ENCODE measurements at places on chromosomes 13 and 19. TPM values are rescaled to one million over a fixed set of nuclear protein-coding genes. Genes with fewer than 3 reads are reported as not detected.

Gene SLC7A10
- not detected for total RNA-seq

Gene WDR88
- not detected for total RNA-seq

Gene PSG1
- not detected for total RNA-seq

- no peaks in the 10 kb centered on the region for H3K36me3 ChIP-seq
- H3K4me3 ChIP-seq = no peak overlapping the region
- H3K27me3 ChIP-seq = peaks cover 4% of the 10 kb centered on the region
- no peak for DNase-seq
These were observed 232.6 kb downstream of the UQCRFS1 start for GRCh38 chr19:28980236-28980868.

DNA sequence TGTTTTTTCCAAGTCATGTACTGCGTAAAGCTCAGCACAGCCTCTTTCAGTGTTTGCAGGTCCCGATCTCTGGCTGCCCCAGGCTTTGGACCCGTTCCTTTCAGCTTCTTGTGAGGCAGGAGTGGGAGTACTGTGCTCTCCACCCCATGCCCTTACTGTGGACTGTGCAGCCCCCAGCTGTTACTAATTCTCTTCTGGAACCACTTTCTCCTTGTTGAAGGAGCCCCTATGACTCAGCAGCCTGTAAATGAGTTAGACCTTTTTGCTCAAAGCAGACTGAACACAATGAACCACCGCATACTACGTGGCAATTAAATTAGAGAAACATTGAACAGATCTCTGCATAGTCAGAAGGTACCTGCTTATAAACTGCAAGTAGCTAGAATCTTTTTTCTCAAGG lies 39.0 kb downstream of the SERTM1 start:
- DNase-seq = no peak
- no peak overlapping the region for H3K4me3 ChIP-seq
- H3K36me3 ChIP-seq = no peaks in the 10 kb centered on the region

DNA sequence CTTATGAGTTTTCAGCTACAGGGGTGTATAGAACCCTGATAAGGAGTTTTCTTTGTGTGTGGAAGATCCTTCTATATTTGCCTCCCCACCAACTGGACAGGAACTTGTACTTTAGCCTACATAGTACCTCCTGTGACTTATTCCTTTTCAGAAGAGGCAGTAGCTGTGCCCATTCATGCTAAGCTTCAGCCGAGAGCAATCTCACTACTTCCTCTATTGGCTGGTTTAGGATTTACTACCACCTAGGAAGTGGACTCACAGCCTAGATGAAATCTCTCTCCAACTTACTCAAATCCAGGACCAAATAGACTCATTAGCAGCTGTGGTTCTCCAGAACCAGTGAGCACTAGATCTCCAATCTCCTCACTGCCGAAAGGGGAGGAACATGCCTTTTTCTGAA lies 2.3 kb upstream of the REX1BD start:
- H3K4me3 ChIP-seq = no peak overlapping the region
- no peak overlapping the region for H3K27ac ChIP-seq
- peaks cover 15% of the 10 kb centered on the region for H3K36me3 ChIP-seq

DNA sequence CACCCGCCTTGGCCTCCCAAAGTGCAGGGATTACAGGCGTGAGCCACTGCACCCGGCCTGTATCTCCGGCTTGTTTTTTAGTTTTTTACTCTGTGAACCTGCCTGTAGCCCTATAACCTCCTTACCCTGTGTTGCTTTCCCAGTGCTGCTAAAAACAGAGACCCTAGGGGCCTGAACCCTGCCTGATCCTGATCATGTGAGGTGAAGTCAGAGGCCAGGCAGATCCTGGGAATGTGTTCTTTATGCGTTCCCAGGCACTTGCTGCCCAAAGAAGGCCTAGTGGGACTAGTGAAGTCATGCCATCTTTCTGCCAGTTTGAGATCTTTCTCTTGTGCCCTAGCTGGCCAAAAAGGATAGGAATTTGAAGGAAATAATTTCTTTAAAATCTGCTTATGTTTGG lies 4.6 kb downstream of the UBA2 start:
- H3K36me3 ChIP-seq = peaks cover 38% of the 10 kb centered on the region
- no peak overlapping the region for H3K4me3 ChIP-seq
- DNase-seq = no peak
- H3K4me1 ChIP-seq = peaks cover 33% of the 10 kb centered on the region
- H3K27me3 ChIP-seq = no peaks in the 10 kb centered on the region

DNA sequence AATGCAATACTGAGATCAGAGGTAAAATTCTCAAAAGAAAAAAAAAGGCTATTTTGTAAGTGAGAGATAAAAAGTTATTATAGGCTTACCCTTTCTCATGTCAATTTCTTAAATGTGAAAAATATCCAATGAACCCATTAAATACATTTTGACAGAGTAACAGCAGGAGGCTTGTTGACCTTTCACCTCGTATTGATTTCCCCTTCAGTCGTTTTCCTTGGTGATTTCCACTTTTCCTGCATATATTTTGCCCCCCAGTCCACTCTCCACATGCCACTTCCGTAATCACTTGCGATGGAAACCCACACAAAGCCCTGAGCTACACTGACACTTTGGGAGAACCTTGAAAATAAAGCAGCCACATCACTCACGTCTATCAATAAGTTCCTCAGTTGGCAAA lies 248.1 kb upstream of the OBI1 start:
- no peaks in the 10 kb centered on the region for H3K27me3 ChIP-seq
- no peak overlapping the region for H3K4me3 ChIP-seq
- DNase-seq = no peak
- no peak overlapping the region for H3K27ac ChIP-seq
- no peaks in the 10 kb centered on the region for H3K36me3 ChIP-seq

Gene PTGIR
- 46.7 TPM for total RNA-seq

DNA sequence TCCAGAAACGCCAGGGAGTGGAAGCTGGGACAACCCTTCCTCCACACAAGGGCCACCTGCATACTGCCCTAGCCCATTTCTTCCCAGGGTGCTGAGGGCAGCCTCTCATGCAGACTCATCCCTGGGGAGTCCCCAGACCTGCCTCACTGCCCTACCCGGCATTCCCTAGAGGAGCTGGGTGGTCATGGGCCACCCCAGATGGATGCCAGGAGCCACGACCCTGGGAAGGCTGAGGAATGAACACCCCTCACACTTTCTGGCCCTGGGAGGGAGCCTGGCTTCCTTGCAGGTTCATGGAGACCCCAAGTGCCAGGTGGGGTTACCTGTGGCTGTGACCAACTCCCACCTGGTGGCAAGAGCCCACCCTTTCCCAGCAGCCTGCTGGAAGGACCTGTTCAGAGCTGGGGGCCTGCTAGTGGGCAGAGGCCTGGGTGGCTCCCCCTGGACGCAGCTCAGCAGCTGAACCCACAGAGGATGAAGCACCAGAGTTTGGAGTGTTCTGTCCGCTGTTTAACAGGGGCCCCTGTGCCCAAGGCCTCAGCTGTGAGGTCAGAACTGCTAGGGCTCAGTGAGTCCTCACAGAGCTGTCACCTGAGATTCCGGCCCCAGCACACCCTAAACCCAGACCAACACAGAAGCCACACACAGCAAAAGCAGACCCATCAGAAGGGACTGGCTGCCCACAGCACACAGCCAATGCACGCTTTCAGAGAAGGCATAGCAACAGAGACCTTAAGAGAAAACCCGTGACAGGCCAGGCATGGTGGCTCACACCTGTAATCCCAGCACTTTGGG lies 6.6 kb downstream of the ACP4 start:
- peak overlapping the region; percentile 10 for H3K27ac ChIP-seq
- no peak overlapping the region for H3K4me3 ChIP-seq
- no peak for DNase-seq
- peaks cover 20% of the 10 kb centered on the region for H3K4me1 ChIP-seq
- peaks cover 4% of the 10 kb centered on the region for H3K27me3 ChIP-seq

DNA sequence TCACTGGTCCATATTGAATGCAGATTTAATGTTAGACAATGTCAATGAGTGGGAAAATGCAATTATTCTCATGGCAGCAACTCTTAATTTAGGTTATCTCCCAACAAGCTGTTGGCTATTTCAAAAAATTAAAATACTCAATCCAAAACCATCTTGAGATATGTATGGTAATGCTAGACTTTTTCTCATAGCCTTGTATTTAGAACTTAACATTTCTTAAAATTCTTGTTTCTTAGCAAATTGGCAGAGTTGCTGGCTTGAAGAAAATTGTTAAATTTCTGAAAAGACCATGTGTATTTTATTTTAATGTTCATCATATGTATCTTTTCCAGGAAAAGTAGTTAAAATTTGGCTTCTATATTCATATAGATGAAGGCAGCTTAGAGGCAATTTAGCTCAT lies 1355.1 kb downstream of the PCDH9 start:
- H3K4me1 ChIP-seq = no peaks in the 10 kb centered on the region
- H3K27me3 ChIP-seq = no peaks in the 10 kb centered on the region
- no peak for DNase-seq
- no peaks in the 10 kb centered on the region for H3K36me3 ChIP-seq
- no peak overlapping the region for H3K4me3 ChIP-seq

Gene RFPL4AL1
- total RNA-seq = not detected

Gene RBM42
- total RNA-seq = 91.7 TPM

DNA sequence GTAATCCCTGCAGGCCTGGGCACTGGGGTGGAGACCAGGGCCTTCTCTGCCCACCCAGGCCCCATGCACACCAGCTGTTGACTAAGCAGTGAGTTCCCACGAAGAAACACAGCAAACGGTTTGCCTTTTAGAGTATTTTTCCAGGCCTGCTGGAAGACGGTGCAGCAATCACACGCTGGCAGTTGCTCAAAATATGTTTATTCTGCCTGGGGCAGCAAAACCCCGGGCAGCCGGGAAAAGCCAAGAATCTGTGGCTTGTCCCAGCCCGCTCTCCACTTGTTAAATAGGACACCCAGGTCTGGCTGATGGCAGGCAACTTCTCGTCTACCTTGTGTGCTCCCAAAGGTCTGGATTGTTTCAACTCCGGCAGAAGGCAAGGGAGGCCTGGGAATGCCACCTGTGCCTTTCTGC lies 40.8 kb downstream of the GGACT start:
- no peak overlapping the region for H3K27ac ChIP-seq
- peaks cover 1% of the 10 kb centered on the region for H3K4me1 ChIP-seq
- no peak overlapping the region for H3K4me3 ChIP-seq
- no peaks in the 10 kb centered on the region for H3K27me3 ChIP-seq
- DNase-seq = no peak

DNA sequence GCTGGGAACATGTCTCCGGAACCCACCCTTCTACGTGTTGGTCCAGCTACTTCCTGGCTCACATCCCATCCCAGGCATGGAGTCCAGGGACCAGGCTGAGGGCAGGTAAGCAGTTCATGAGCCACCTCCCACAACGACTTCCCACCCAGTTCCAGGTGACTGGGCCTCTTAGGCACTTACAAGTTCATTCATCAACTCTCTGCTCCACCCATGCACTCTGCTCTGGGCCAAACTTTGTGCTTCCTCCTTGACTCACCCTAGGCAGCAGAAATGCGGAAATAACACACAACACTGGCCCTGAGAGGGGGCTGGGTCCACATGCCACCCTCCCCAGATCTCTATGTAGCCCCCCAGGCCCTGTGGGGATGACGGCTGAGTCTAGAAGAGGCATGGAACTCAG lies 20.5 kb downstream of the IQCN start:
- no peaks in the 10 kb centered on the region for H3K36me3 ChIP-seq
- no peak for DNase-seq
- H3K27me3 ChIP-seq = peaks cover 35% of the 10 kb centered on the region
- H3K4me1 ChIP-seq = peaks cover 3% of the 10 kb centered on the region
- no peak overlapping the region for H3K4me3 ChIP-seq

DNA sequence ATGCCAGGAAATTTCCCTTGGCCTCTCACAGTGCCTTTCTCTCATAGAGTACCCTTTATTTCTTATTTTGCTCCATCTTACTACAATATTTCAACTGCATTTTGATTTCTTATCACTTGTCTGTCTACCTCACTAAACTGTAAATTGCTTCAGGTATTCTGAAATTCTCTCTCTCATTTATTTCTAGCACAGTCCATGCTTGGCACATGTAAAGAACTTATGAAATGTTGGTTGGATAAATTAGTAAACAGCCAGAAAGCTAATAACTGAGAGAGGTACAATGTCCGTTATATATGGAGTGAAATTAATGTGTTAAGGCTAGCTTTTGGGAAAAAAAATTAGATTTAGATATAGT lies 138.3 kb upstream of the RFC3 start:
- peaks cover 20% of the 10 kb centered on the region for H3K4me1 ChIP-seq
- H3K27me3 ChIP-seq = peaks cover 13% of the 10 kb centered on the region

DNA sequence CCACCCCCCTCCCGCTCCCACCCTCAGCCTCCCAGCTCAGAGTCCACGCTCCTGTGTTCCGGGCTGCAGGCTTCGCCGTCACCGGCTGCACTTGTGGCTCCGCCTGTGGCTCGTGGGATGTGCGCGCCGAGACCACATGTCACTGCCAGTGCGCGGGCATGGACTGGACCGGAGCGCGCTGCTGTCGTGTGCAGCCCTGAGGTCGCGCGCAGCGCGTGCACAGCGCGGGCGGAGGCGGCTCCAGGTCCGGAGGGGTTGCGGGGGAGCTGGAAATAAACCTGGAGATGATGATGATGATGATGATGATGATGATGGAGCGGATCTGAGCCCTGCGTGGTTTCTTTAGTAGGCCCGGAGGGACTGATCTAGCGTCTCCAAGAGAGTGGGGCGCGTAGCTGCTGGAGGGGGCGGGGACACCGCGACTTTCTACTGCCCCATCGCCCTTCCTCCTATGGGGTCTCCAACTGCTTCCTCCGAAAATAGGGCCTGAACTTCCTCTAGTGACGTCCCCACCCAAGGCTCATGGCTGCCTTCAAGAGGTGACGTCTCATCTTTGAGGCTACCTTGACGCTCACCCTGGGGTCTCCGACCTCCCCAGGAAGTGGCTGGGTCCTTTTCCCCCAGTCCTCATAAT lies 1.4 kb downstream of the RETN start:
- DNase-seq = peak; percentile 54
- no peak overlapping the region for H3K27ac ChIP-seq
- H3K4me3 ChIP-seq = peak overlapping the region; percentile 69
- peaks cover 45% of the 10 kb centered on the region for H3K27me3 ChIP-seq
- H3K36me3 ChIP-seq = no peaks in the 10 kb centered on the region

- H3K36me3 ChIP-seq = peaks cover 16% of the 10 kb centered on the region
- H3K4me3 ChIP-seq = no peak overlapping the region
- peak overlapping the region; percentile 56 for H3K27ac ChIP-seq
- peaks cover 54% of the 10 kb centered on the region for H3K4me1 ChIP-seq
- H3K27me3 ChIP-seq = no peaks in the 10 kb centered on the region
These were observed 6.0 kb downstream of the AKAP8L start for GRCh38 chr19:15412832-15413231.

Gene BRME1
- 7.3 TPM for total RNA-seq

GRCh38 chr13:66532845-66533244 lies 697.3 kb downstream of the PCDH9 start:
- DNase-seq = no peak
- H3K27me3 ChIP-seq = no peaks in the 10 kb centered on the region
- no peak overlapping the region for H3K27ac ChIP-seq
- no peaks in the 10 kb centered on the region for H3K4me1 ChIP-seq

DNA sequence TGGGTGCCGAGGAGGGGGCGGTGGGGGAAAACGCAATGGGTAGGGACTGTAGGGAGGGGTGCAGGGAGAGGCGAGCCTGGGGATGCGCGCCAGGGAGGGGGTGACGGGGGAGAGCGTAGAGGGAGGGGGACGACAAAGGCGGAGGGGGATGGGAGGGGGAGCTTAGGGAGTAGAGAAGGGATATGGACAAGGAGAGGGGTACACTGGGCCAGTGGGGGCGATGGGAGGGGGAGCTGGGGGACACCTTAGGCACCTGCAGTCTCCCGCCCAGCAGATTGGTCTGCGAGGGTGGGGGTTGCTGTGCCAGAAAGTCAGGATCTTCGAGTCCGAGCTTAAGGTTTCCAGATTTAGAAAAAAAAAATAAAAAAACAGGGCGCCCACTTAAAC lies 15.7 kb downstream of the CCDC124 start:
- H3K36me3 ChIP-seq = no peaks in the 10 kb centered on the region
- H3K4me1 ChIP-seq = peaks cover 41% of the 10 kb centered on the region
- peak overlapping the region; percentile 72 for H3K4me3 ChIP-seq

- H3K4me3 ChIP-seq = no peak overlapping the region
- H3K4me1 ChIP-seq = peaks cover 7% of the 10 kb centered on the region
- no peaks in the 10 kb centered on the region for H3K27me3 ChIP-seq
- DNase-seq = no peak
- H3K27ac ChIP-seq = no peak overlapping the region
These were observed 7.2 kb upstream of the PTGER1 start for GRCh38 chr19:14482172-14482941.

All from activated naive CD8-positive, alpha-beta T cell treated with anti-CD3 and anti-CD28 coated beads for 36 hours (primary cell).